ENCODE measurements at places on chromosomes 3 and 15.

DNA sequence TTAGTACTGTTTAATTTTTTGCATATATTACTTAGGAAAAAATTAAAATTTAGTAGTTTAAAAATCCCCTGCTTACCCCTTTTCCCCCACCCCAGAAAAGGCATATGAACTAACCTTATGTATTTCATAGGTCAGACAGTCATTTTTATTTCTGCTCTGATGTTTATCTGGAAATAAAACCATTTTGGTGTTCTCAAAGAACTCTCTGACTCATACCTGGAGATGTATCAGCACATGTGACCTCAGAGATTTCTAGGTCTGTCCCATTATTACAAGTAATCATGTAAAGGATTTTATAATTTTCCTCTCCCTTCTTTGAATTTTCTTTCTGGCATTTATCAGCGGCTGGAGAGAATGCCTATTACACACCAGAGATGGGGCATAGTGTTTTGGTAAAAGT, 14.1 kb upstream of the CCR8 start:
- no peak for DNase-seq

GRCh38 chr3:4983739-4984510, 4.7 kb downstream of the BHLHE40 start:
- DNase-seq, result peak; percentile 20

DNA sequence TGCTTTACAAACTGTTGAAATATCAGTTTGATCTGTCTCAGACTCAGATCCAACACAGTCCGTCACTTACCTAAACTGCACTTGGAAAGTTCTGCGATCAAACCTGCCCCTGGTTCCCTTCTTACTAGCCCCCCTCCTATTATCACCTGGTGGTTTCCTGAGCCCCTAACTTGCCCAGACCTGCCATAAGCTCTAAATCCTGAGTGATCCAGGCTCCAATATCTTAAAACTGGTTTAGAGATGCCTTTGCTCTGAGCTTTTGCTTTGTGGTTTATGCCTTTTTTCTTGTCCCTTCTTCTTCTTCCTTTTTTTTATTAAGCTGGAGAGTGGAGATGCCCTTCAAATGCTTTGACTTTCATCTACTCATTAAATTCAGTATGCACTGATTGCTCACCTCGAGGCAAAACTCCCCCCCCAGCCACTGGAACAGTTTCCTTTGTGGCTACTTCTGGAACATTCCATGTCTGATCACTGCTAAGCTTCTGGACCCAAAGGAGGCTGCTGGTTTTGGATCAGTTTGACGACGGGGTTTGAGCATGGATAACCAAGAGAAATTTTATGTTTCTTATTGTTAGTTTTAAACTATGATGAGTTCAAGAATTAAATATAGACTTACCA, 3.5 kb upstream of the ITGB5 start:
- no peak for DNase-seq

- no peak for DNase-seq
Measured at GRCh38 chr3:152301745-152302181, 33.0 kb downstream of the MBNL1 start.

DNA sequence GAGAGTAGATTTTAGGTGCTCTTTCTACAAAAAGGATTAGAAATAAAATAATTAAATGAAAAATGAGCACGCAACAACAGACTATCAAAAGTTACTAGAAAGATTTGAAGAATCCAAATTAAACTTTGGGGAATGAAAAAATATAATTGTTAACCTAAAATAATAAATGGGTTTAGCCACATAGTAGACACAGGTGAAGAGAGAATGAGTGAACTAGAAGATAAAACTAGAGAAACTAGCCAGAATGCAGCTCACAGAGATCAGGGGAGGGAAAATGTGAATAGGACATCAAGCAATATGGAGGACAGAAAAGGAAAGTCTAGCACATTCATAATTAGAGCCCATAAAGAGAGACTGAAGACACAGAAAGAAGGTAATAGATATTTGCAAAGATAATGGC, 310.7 kb upstream of the WNT5A start:
- DNase-seq, result no peak

GRCh38 chr15:34116620-34117019, 14.7 kb downstream of the PGBD4 start:
- no peak for DNase-seq

DNA sequence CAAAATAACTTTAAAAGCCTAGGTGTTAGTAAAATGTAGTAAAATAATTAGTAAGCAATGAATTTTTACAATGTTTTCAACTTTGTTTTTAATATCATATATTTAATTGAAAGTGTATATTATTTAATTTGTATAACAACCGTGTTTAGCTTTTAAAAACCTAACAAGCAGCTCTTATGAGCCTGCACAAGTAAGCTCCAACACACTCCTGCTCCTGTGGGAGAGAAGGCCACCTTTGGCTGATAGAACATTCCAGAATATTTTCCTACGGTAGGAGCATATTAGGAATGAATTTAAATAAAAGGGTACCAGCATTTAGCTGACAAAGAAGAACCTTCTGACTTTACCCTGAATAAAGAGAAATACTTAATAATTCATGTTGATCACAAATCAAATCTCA, 40.3 kb upstream of the TM4SF1 start:
- no peak for DNase-seq

DNA sequence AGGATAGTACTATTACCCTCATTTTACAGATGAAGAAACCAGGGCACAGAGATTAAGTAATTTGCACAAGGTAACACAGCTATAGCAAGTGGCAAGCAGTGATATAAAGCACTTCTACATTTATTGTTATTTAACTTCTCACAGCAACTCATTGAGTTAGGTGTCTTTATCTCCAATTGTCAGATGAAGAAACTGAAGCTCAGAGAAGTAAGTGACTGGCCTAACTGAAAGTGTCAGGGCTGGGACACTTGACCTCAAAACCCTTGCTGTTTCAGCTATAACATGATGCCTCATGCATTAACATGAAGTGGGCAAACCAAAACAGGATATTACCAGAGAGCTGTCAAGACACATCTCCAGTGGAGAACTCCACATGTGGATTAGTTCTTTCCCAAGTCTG, 65.8 kb upstream of the LEKR1 start:
- DNase-seq, result no peak

- no peak for DNase-seq
Measured at GRCh38 chr15:72223278-72223677, 7.7 kb downstream of the PKM start.

DNA sequence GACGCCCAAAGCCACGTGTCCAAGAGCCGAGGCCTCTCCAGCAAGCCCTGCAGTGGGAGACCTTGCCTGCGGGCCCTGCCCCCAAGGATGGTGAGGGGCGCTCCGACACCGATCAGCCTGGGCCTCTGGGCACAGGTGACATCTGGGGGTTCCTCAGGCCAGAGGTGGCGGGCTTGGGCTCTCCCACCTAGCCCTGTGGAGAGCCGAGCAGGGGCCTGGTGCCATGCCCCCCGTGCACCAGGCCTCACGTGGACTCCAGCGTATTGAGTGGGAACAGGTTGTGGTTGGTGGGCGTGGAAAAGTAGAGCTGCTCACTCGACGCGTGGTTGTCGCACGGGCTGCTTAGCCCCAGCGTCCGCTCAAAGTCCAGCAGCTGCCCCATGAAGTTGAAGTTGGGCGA, 5.8 kb downstream of the DUSP7 start:
- no peak for DNase-seq

GRCh38 chr3:6516143-6516542, 344.8 kb upstream of the GRM7 start:
- DNase-seq, result no peak

GRCh38 chr3:135017003-135017893, 222.2 kb downstream of the EPHB1 start:
- DNase-seq, result no peak

Measured in SK-MEL-5 (cell line).